NCI-H2081 treated with DMSO at 0.1 percent for 48 hours (cell line): ENCODE measurements at places on chromosomes 3 and 15.
A peak's percentile ranks its signal among the peaks of the same experiment; 100 is the strongest.

DNA sequence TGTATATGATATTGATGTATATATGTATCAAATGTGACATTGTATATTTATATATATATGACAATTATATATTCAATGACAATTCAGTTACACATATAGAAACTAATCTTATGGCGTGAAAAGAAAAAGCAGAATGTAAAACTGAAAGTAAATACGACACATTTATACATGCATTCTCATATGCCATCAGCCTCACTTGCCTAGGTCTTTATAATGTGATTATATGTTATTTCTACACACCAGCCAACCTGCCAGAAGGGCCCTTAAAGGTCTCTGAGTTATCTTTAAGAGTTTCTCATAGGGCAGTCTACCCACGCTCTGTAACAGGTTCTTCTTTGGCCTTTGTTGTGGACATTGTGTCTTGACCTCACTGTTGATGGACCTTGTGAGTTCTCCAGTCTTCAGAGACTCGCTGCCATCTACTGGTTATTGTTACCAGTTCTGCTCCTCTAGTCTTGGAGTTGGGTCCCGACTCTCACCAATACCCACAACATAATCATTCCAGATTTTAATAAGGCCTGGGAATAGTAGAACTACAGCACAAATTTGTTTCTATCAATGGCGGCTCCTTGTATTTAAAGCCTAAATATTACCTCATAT is 371.5 kb upstream of the GOLIM4 start:
- DNase-seq: peak; percentile 40

DNA sequence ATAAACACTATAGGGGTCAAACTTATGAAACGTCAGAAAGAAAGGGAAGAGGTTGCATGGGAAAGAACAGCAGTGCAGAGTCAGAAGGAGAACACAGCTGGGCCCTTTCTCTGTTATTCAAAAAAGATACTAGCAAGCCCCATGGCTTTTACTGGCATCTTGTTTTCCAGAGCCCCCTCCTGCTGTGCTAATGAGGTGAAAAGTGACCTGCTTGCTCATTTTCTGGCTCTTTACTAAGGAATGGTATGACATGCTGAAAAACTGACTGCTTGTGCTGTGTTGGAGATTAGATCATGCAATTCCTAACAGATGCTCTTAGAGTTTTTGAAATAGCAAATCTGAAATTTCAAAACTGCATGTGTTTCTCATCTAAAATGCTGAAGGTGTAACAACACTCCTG is 541.6 kb upstream of the ALCAM start:
- DNase-seq: no peak

- DNase-seq: no peak
Observed at GRCh38 chr15:65743637-65744252, 48.3 kb downstream of the DENND4A start.

DNA sequence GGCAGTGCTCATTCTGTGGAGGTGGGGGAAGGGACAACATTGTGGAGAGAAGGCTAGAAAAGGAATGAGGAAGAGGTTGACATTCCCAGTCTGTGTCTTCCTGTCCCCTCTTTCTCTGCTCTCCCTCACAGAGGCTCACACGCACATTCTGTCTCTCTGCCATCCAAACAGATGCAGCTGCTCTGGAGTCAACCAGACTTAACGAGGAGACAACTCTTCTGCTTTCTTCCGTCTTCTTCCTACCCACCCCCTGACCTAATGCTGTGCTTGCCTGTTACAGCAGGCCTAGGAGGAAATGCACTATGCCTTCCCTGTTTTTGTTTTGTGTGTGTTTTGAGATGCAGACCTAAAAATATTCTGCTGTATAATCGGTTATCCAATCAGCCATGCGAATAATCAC is 121.9 kb downstream of the CACNA1D start:
- no peak for DNase-seq

GRCh38 chr3:42803414-42804105 is 730 bp downstream of the HIGD1A start:
- no peak for DNase-seq

DNA sequence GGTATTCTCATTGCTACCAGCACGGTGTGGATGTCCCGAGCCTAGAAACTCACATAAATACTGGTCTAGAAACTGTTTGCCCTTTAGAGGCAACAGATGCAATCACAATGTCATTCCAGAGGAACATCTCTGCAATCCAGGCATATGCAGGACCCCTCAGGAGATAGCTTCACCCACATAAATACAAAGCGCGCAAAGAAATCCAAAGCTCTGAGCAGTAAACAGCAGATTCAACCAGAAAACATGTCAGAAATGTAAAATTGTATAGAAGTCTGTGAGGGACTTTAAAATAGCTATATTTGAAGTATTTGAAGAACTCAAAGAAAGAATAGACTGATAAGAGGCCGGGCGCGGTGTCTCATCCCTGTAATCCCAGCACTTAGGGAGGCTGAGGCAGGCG is 291.7 kb downstream of the FAM43A start:
- DNase-seq: no peak

GRCh38 chr3:129281726-129282125 is 3.1 kb downstream of the HMCES start:
- DNase-seq: no peak

DNA sequence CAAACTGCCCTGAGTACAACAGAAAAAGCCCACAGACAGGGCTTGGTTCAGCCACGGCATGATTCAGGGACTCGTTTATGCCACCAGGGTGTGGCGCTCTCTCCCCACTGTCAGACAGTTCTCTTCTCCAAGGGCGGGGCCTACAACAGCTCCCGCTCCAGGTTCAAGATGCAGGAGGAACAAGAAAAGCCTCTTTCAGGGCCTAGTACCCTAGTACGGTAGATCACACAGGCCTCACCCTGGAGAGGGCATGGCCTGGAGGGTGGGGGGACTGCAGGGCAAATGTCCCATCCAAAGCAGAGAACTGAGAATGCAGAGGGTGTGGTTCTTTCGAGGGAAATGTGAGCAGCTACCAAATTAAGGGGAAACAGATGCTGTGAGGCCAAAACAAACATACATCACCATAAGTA is 12.0 kb downstream of the MESD start:
- peak; percentile 30 for DNase-seq

- no peak for DNase-seq
Observed at GRCh38 chr3:194300382-194300758, 50.8 kb downstream of the CPN2 start.

DNA sequence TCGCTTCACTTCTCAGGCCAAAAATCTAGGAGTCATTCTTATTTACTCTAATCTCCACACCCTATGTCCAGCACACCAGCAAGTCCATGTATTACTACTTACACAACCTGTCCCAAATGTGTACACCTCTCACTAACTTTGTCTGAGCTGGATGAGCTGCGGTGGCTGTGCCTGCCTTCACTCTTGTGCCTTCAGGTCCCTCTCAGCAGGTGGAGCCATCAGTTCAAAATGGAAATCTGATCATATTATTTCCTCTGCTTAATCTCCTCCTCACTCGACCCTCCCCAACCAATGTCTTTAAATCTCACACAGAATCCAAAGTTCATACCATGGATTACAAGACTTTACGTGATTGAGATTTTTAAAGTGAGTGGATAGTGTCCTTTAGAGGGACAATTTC is 82.8 kb downstream of the SSR3 start:
- no peak for DNase-seq

- DNase-seq: no peak
Observed at GRCh38 chr3:47752716-47753115, 29.0 kb downstream of the SMARCC1 start.

DNA sequence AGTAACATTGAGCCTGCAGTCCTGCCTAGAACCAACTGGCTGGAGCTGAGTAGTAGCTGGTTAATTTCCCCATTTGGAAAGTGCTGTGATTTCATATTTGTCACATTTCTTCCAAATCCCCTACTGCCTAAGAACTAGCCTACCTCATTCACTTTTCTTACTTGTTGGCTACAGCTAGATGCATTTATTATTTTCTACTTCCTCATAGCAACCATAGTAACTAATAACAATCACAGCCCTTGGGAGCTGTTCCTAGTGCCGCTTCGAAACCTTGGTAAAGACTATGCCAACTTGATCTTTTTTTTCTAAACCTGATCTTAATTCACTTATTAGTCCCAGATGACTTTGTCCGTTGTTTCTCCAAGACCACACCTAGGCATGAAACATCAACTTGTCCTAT is 240.3 kb downstream of the FGF12 start:
- no peak for DNase-seq
